Hepatocyte (in vitro differentiated cells): ENCODE measurements at places on chromosomes 2 and 18.

- peak overlapping the region; percentile 99 for H3K27ac ChIP-seq
- H3K36me3 ChIP-seq: no peaks in the 10 kb centered on the region
These were observed 5.2 kb downstream of the TGIF1 start for GRCh38 chr18:3455090-3455635.

DNA sequence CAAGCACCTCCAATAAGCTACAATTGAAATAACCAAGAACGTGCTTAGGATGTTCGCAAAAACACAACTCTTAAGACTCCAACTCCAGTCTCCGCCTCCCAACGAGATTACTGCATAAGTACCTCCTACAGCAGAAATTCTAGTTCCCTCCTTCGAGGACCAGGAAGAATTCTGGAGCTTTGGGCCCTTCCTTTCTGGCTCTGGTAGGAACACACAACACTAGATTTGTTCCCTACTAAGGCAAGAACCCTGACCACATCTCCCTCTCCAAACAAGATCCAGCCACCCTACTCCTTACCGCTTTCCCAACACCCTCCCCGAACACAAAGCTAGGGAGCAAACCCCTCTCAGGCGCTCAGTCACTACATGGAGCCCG lies 721 bp downstream of the ADAM17 start:
- H3K27ac ChIP-seq: peak overlapping the region; percentile 99
- DNase-seq: peak; percentile 83
- no peaks in the 10 kb centered on the region for H3K36me3 ChIP-seq

DNA sequence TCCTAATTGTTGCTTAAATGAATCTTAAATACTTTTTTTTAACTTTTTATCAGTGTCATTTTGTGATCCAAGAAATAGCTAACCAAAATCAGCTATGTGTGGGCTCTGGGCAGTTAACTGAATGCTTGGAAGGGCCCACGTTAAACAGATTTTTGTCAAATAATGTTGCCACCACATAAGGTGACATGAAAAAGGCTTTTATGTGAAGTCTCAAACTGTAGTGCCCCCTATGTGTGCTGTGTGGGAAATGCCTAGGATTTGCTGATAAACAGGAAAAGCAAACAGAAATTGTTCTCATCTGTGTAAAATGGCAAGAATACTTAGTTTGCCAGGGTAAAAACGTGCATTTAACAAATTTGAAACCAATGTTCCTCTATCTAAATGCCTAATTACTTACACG lies 242.2 kb downstream of the ZNF516 start:
- no peaks in the 10 kb centered on the region for H3K27me3 ChIP-seq
- no peak overlapping the region for H3K4me3 ChIP-seq
- H3K27ac ChIP-seq: no peak overlapping the region
- H3K36me3 ChIP-seq: no peaks in the 10 kb centered on the region
- DNase-seq: no peak
- peaks cover under 1% of the 10 kb centered on the region for H3K4me1 ChIP-seq

DNA sequence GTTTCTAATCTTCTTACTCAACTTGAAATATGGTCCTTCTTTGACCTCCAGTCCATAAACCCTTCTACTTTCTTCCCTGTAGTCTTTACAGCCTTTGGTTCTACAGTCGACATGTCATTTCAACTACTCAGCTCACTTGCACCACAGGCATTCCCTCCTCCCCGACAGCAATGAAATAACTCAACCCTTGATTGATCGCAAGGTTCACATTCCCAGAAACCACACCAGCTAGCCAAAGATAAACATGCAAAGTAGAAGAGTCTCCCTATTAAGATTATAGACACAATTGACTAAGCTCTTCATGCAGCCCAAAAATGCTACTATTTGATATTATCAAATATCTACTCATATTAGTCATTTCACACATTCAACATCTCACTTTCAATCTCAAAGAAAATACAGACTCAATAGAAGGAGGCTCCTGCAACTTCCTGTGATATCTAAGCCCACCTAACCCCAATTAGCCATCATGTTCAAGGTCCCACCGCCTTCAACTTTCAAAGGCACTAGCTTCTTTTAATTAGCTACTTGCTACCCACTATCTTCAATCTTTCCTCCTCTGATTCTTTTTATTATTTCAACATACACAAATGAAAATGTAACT lies 50.8 kb downstream of the RTTN start:
- H3K36me3 ChIP-seq: no peaks in the 10 kb centered on the region
- no peaks in the 10 kb centered on the region for H3K27me3 ChIP-seq
- H3K4me3 ChIP-seq: no peak overlapping the region
- H3K4me1 ChIP-seq: no peaks in the 10 kb centered on the region
- H3K27ac ChIP-seq: no peak overlapping the region
- DNase-seq: no peak

DNA sequence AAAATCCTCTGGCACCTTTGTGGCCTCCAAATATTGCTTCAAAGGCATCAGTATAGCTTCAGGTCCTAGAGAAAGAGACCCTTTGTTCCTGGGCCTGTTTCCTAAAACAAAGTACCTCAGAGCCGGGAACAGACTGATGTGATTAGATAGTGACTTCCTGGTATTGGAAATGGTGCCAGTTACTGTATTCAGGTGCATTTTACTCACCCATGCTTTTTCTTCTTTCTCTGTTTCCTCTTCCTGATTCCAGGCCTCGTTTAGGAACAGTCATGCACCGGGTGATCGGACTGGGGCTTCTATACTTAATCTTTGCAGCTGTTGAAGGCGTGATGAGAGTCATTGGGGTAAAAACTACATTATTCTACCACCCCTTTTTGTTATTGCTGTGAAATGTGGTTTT lies 34.3 kb downstream of the TMEM87B start:
- H3K27ac ChIP-seq: no peak overlapping the region
- no peaks in the 10 kb centered on the region for H3K27me3 ChIP-seq
- no peak for DNase-seq

- H3K4me1 ChIP-seq: peaks cover 12% of the 10 kb centered on the region
- no peak overlapping the region for H3K4me3 ChIP-seq
- no peaks in the 10 kb centered on the region for H3K36me3 ChIP-seq
- no peak for DNase-seq
These were observed 2.1 kb downstream of the VIL1 start for GRCh38 chr2:218421027-218421426.

DNA sequence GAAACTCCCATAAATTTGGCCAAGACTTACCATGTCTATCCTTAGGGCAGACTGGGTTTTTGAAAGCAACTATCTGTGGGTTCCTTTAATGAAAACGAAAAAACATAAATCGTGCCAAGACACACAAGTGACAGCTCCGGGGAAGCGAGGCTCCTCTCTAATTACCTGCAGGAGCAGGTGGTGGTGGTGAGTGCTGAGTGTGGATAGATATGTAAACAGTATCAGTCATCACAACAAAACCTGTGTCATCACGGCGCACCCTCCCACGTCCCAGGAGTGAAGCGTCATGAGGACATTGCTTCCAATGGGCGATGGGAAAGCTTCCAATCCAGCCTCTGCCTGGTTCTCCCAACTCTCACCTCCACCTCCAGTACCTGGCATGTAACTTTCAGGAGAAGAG lies 31.3 kb downstream of the ACKR3 start:
- H3K27me3 ChIP-seq: no peaks in the 10 kb centered on the region
- H3K4me1 ChIP-seq: no peaks in the 10 kb centered on the region
- H3K36me3 ChIP-seq: no peaks in the 10 kb centered on the region
- DNase-seq: no peak
- no peak overlapping the region for H3K4me3 ChIP-seq

- no peaks in the 10 kb centered on the region for H3K27me3 ChIP-seq
- peak overlapping the region; percentile 10 for H3K27ac ChIP-seq
- peaks cover 13% of the 10 kb centered on the region for H3K4me1 ChIP-seq
- H3K4me3 ChIP-seq: no peak overlapping the region
- no peaks in the 10 kb centered on the region for H3K36me3 ChIP-seq
These were observed 309.1 kb downstream of the NDUFA10 start for GRCh38 chr2:239716009-239716408.

DNA sequence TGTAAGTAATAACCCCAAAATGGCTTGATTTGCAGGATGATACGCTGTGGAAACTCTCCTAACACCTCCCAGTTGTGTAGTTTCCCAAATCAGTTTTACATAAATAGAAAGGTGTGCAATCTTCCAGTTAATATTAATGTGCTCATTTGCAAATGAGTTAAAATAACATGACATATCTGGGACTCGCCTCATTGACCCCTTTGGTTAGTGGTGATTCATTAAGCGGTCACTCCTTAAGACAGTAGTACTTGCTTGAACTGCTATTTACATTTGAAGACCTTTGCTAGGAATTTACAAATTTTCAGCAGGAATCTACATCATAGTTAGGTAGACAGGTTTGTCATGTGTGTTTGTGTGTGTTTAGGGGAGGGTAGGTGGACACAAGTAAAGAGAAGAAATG lies 1367.7 kb upstream of the CELF4 start:
- H3K4me1 ChIP-seq: no peaks in the 10 kb centered on the region
- H3K36me3 ChIP-seq: no peaks in the 10 kb centered on the region
- DNase-seq: no peak
- H3K4me3 ChIP-seq: no peak overlapping the region
- H3K27ac ChIP-seq: no peak overlapping the region

GRCh38 chr2:225797394-225797793 lies 397.9 kb downstream of the NYAP2 start:
- no peak for DNase-seq
- H3K27me3 ChIP-seq: no peaks in the 10 kb centered on the region
- no peaks in the 10 kb centered on the region for H3K4me1 ChIP-seq
- no peak overlapping the region for H3K4me3 ChIP-seq
- no peaks in the 10 kb centered on the region for H3K36me3 ChIP-seq

- no peak for DNase-seq
- H3K4me1 ChIP-seq: peaks cover 38% of the 10 kb centered on the region
- H3K36me3 ChIP-seq: no peaks in the 10 kb centered on the region
- H3K27me3 ChIP-seq: no peaks in the 10 kb centered on the region
- no peak overlapping the region for H3K27ac ChIP-seq
These were observed 81.3 kb upstream of the PELI1 start for GRCh38 chr2:64225491-64225890.

DNA sequence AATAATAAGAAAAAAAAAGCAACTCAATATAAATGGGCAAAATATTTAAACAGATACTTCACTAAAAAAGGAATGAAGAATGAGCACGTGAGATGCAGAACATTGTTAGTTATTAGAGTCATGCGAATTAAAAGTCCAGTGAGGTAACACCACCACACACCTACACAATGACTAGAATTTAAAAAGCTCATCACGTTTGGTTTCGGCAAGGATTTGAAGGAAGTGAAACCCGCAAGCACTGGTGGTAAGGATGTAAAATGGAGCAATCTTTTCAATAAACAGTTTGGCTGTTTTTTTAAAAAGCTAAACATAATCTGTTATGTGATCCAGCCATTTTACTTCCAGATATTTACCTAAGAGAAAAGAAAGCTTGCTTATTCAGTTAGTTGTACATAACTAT lies 1181.6 kb upstream of the CELF4 start:
- H3K27me3 ChIP-seq: no peaks in the 10 kb centered on the region
- no peak for DNase-seq
- H3K4me3 ChIP-seq: no peak overlapping the region
- H3K27ac ChIP-seq: no peak overlapping the region
- peaks cover 20% of the 10 kb centered on the region for H3K4me1 ChIP-seq

GRCh38 chr2:657766-658165 lies 19.4 kb downstream of the TMEM18 start:
- no peak overlapping the region for H3K4me3 ChIP-seq
- no peak for DNase-seq
- no peaks in the 10 kb centered on the region for H3K36me3 ChIP-seq
- no peak overlapping the region for H3K27ac ChIP-seq

- H3K4me3 ChIP-seq: no peak overlapping the region
- H3K36me3 ChIP-seq: no peaks in the 10 kb centered on the region
- H3K27me3 ChIP-seq: no peaks in the 10 kb centered on the region
- peak; percentile 69 for DNase-seq
- peak overlapping the region; percentile 89 for H3K27ac ChIP-seq
These were observed 50.9 kb upstream of the AFF3 start for GRCh38 chr2:100193291-100193710.

GRCh38 chr2:239625156-239625845 lies 224.5 kb upstream of the HDAC4 start:
- H3K4me3 ChIP-seq: no peak overlapping the region
- no peaks in the 10 kb centered on the region for H3K4me1 ChIP-seq
- DNase-seq: no peak
- H3K27me3 ChIP-seq: no peaks in the 10 kb centered on the region

DNA sequence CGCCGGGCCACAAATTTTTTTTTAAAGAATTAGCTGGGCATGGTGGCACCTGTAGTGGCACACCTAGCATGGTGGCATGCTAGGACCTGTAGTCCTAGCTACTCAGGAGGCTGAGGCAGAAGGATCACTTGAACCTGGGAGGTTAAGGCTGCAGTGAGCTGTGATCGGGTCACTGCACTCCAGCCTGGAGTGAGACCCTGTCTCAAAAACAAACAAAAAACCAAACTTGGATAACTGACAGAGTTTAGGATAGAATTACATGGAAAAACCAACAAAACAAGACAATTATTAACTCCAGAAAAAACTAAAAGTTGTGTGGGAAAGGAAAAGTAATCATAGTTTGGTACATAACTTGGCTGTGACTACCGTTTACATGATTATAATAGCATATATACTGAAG lies 1.6 kb upstream of the CFLAR start:
- no peak overlapping the region for H3K4me3 ChIP-seq
- H3K27me3 ChIP-seq: no peaks in the 10 kb centered on the region
- no peaks in the 10 kb centered on the region for H3K36me3 ChIP-seq
- no peak overlapping the region for H3K27ac ChIP-seq
- peaks cover 10% of the 10 kb centered on the region for H3K4me1 ChIP-seq
- no peak for DNase-seq

DNA sequence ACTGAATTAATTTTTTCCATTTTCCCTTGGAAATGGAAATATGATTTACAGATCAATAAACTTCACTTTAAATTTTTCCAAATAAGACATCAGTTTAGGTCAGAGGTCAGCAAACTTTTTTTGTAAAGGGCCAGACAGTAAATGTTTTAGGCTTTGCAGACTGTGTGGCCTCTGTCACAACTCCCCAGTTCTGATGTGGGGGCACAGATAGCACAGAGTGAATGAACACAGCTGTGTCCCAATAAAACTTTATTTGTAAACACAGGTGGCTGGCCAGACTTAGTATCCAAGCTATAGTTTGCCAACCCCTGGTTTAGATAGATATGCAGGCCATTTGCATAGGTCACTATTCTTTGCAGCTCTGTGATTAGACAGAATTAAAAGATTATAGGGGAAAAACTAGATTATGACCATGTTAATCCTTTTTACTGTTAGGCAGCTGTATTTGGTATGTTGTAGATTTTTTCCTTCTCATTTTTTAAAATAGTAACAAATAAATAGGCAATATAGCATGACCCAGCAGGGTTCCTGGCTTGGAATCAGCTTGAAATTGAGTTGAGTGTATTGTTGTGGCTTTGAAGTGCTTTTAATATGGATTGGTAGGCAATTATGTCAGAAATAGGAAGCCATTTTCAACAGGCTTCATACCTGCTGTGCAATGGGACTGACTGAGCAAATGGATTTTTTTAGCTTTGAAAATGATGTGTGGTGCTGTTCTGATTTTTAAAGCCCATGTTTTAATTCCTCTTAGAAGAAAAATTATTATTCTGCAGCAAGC lies 59.7 kb downstream of the WDSUB1 start:
- H3K4me1 ChIP-seq: no peaks in the 10 kb centered on the region
- no peak overlapping the region for H3K27ac ChIP-seq
- H3K4me3 ChIP-seq: no peak overlapping the region
- DNase-seq: no peak
- no peaks in the 10 kb centered on the region for H3K36me3 ChIP-seq
- H3K27me3 ChIP-seq: no peaks in the 10 kb centered on the region
